Psoas muscle (tissue), 8 donors: ENCODE measurements at places on chromosomes 16 and 17. TPM values are rescaled to one million over a fixed set of nuclear protein-coding genes. Genes with fewer than 3 reads are reported as not detected.

- H3K4me3 ChIP-seq: no peak overlapping the region
- H3K27ac ChIP-seq: no peak overlapping the region
- DNase-seq: no peak
- H3K36me3 ChIP-seq: no peaks in the 10 kb centered on the region
- peaks cover 13% of the 10 kb centered on the region for H3K4me1 ChIP-seq
These were observed 6.1 kb downstream of the MT1H start for GRCh38 chr16:56675685-56676210.

Gene ICAM2
- polyA plus RNA-seq: 50.0 TPM

Gene CDH11
- polyA plus RNA-seq: 0.71 TPM

DNA sequence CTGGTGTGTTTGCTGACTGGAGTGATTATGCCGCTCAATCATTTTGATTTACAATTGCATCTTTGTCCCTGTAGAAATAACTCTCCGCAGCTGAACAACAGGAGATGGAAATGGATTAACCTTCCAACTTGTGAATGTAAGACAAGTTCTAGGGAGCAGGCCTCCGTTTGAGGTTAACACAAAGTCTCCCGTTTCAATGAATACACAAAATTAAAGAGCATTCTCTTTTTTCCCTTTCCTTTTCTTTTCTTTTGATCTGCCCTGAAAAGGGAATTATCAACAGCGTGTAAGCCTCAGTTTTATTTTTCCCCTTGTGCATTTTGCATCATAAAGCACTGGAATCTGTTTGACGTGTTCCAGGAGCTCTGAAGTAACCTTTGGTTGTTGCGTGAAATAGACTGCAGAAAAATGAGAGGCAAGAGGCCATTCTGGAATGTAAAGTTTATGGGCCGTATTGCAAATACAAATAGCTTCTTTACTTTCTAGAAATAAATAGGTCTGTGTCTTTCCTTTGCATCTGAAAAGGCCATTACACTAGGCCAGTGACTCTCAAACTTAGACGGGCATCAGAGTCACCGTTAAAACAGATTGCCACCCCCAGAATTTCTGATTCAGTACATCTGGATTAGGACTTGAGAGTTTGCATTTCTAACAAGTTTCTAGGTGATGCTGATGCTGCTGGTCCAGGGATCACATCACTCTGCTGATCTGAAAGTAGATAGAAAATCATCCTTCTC is 164.7 kb downstream of the ZNF18 start:
- no peak for DNase-seq
- no peaks in the 10 kb centered on the region for H3K36me3 ChIP-seq
- no peaks in the 10 kb centered on the region for H3K27me3 ChIP-seq
- no peaks in the 10 kb centered on the region for H3K4me1 ChIP-seq
- no peak overlapping the region for H3K27ac ChIP-seq

DNA sequence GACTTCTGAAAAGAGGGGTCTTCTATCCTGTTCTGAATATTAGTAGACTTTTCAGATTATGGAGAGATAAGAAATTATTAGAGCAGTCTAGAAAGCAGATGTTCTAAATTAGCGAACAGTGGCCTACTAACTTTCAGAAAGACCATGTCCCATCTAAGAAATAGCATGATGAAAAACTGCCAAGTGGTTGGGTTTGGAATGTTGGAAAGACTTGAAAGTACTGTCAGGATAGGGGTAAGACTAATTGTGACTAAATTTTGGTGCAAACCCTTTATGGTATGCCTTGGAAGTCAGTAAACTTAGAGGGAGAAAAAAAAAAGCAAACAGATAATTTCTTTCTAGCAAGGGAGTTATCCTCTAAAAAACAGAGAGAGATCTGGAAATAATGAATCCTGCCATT is 41.1 kb downstream of the TANGO6 start:
- H3K27me3 ChIP-seq: no peaks in the 10 kb centered on the region
- H3K27ac ChIP-seq: no peak overlapping the region
- H3K4me1 ChIP-seq: no peaks in the 10 kb centered on the region

- no peaks in the 10 kb centered on the region for H3K36me3 ChIP-seq
- no peaks in the 10 kb centered on the region for H3K27me3 ChIP-seq
- no peaks in the 10 kb centered on the region for H3K4me1 ChIP-seq
- peak overlapping the region; percentile 63 for H3K27ac ChIP-seq
- no peak overlapping the region for H3K4me3 ChIP-seq
These were observed 7.8 kb downstream of the ADGRG1 start for GRCh38 chr16:57636184-57636583.

Gene NGFR
- 0.74 TPM for polyA plus RNA-seq

GRCh38 chr16:88626646-88627045 is 11.7 kb upstream of the IL17C start:
- DNase-seq: no peak
- no peak overlapping the region for H3K4me3 ChIP-seq
- no peaks in the 10 kb centered on the region for H3K4me1 ChIP-seq
- no peak overlapping the region for H3K27ac ChIP-seq

Gene WFIKKN1
- polyA plus RNA-seq: 0.61 TPM

DNA sequence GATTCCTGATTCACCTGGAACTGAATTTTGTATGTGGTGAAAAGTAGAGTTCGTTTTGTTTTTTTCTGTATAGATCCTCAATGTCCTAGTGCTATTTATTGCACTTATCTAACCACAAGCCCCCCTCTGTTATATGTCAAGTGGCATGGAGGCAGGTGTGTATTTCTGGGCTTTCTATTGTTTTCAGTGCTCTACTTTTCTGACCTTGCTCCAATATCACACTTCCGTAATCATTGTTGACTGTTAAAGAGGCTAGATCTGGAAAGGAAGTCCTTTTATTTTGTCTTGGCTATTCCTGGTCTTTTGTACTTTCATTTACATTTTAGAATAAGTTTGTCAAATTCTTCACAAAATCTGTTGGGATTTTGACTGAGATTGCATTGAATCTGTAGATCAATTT is 26.8 kb upstream of the FBXO47 start:
- H3K36me3 ChIP-seq: no peaks in the 10 kb centered on the region
- H3K4me1 ChIP-seq: no peaks in the 10 kb centered on the region
- no peaks in the 10 kb centered on the region for H3K27me3 ChIP-seq

GRCh38 chr16:23058576-23058975 is 90.7 kb downstream of the USP31 start:
- no peaks in the 10 kb centered on the region for H3K4me1 ChIP-seq
- no peak for DNase-seq
- no peak overlapping the region for H3K27ac ChIP-seq
- peaks cover 12% of the 10 kb centered on the region for H3K27me3 ChIP-seq
- no peak overlapping the region for H3K4me3 ChIP-seq

DNA sequence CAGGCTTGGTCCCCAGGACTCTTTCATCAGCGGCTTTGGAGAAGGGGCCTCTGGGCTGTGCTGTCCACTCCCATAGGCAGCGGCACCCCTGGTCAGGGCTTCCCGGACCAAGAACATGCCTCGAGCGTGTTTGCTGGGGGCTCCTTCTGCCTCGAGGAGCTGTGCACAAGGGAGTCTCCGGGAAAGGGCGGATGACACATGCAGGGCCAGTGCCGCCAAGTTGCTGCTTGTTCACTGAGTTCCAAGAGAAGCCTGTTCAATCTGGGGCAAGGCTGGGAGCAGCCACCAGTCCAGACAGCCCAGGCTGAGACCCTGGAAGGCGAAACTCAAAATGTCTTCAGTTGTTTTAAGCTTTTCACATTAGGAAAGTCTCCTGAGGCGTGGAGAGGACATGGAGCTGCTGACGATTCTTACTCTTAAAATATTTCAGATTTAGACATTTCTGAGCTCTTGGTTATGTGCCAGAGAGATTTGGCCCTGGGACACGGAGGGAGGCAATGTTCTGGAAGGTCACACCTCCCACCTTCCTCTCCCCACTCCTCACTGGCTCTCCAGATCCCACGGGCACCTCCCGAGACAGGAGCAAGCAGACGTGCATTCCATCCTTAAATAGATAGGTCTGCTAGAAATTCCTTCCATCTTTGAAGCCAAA is 84.5 kb upstream of the ZNF469 start:
- H3K27ac ChIP-seq: no peak overlapping the region
- H3K4me3 ChIP-seq: no peak overlapping the region

DNA sequence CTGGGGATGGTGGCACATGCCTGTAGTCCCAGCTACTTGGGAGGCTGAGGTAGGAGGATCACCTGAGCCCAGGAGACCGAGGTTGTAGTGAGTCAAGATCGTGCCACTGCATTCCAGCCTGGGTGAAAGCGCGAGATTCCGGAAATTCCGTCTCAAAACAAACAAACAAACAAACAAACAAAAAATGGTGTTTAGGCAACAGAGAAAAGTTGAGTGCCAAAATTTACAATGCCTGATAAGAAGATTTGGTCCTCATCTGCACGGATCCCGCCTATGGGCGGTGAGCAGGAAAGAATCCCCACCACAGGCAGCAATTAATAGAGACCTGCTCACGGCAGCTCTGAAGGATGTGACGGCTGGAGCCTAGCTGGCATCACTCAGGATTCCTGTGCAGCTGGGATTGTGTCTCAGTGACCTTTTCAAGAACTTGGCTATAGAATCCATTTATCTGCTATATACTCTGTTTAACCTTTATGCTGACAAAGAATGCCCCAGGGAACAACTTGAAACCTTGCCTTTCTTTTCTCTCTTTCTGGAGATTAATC is 14.0 kb upstream of the TEX2 start:
- H3K4me1 ChIP-seq: peaks cover 21% of the 10 kb centered on the region
- H3K36me3 ChIP-seq: no peaks in the 10 kb centered on the region
- no peaks in the 10 kb centered on the region for H3K27me3 ChIP-seq
- DNase-seq: no peak
- H3K4me3 ChIP-seq: no peak overlapping the region
- peak overlapping the region; percentile 83 for H3K27ac ChIP-seq

DNA sequence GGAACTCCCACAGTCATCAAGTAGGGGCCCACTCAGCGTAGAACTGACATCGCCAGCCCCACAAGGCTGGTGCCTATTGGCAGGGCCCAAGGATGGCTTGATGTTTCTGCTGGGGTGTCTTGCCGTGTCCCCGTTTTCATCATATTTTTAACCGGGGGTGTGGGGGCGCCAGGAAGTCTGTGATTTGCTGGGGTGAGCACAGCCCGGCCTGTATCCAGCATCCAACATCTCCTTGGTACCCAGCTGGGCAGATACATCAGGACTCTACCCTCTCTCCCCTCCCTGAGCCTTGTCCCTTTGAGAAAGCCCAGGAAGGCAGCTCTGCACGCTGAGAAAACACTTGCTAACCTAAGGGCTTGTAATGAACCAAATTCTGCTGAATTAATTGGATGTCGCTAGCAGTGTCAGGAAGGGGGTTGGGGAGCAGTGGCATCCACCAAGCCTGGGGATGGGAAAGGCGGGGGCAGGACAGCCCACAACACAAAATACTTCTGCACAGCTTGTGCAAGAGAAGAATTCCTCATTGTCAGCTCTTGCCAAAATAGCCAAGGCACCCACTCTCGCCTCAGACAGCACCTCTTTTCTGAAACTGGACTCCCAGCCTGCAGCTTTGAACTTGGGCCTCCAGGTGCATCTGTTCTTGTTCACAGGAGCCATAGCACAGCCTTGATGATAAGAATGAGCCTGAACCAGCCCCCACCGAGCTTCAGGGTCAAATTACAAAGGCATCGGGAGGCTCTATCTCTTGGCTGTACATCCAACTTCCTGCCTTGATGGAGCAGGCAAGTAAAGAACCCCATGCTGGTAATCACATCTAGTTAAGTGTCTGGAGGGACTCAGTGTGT is 63.7 kb upstream of the LYRM9 start:
- no peak overlapping the region for H3K4me3 ChIP-seq
- H3K27me3 ChIP-seq: peaks cover 1% of the 10 kb centered on the region
- H3K27ac ChIP-seq: no peak overlapping the region
- no peaks in the 10 kb centered on the region for H3K4me1 ChIP-seq
- no peak for DNase-seq

GRCh38 chr16:21656795-21657768 is 4.7 kb upstream of the IGSF6 start:
- no peaks in the 10 kb centered on the region for H3K27me3 ChIP-seq
- no peak overlapping the region for H3K4me3 ChIP-seq
- H3K36me3 ChIP-seq: peaks cover 6% of the 10 kb centered on the region
- peaks cover 3% of the 10 kb centered on the region for H3K4me1 ChIP-seq
- no peak for DNase-seq

DNA sequence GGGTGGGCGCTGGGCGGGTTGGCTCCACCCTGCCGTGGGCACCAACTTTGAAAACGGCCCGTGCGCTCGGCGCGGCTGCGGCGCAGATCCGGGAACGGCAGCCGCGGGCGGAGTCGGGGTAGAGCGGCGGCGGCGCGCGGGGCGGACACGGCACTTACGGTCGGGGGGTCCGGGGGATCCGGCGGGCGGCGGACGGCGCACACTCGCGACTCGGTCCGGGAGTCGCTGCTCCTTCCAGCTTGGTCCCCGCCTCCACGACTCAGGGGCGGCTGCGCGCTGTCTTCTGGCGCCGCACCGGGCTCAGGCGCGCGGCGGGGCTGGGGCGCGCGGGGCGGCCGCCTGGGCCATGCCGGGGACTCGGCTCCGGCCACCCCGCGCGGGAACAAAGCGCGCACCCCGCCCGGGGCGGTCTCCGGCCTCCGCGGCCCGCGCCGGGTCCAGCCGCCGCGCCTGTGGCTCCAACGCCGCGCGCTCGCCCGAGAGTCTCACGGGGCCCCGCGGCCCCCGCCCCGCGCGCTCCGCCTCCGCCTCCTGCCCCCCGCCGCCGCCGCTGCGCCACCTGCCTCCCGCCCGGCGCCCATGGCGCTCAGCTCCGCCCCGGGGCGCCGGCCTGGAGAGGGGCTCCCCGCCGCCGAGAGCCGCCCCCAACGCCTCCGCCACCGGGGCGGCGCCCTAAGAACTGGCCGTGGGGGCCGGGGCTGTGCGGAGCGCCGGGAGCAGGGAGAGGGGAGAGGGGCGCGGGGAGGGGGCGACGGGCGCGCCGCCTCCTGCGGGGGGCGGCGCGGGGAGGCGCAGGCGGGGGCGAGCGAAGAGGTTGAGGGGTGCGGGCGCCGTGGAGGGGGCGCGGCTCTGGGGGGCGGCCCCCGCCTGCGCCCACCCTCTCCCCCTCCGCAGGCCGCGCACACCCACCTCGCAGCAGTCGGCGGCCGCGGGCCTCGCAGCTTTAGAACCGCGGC is 35.9 kb downstream of the CBFA2T3 start:
- peaks cover 5% of the 10 kb centered on the region for H3K27me3 ChIP-seq
- H3K4me1 ChIP-seq: peaks cover 10% of the 10 kb centered on the region
- peak overlapping the region; percentile 58 for H3K27ac ChIP-seq
- H3K36me3 ChIP-seq: no peaks in the 10 kb centered on the region
- H3K4me3 ChIP-seq: peak overlapping the region; percentile 71

DNA sequence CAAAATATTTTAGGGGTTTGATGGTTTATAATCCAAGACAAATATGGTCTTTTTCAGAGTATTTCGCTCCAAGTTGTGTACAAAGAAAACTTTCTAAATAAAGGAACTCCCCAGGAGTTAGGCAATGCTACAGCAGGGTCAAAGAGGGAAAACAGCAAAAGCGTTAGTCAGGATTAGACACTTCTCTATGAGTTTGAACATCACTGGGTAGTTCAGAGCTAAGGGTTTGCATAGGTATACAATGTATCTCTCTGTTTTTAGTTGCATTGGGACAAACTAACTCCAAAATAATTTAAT is 34.8 kb downstream of the FAM20A start:
- no peak overlapping the region for H3K4me3 ChIP-seq
- H3K36me3 ChIP-seq: no peaks in the 10 kb centered on the region
- no peaks in the 10 kb centered on the region for H3K4me1 ChIP-seq
- no peak overlapping the region for H3K27ac ChIP-seq
